ENCODE measurements at places on chromosomes 3 and 15.

DNA sequence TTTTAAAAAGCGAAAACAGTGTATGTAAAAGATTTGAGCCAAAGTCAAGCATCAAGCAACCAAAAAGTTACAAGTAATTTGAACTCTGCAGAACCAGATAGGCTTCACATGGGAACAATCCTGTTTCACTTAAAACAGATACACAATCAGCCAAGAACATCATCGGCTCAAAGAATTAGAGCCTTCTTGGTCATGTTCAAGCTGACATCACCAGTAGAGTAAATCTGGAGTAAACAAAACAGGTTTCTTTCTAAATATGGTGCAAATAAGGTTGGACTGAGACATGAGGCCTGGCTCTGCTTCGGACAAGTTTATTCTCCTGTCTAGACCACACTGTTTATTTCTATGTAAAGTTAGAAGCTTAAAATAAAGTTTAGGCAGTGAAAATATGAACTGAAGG, 116.0 kb downstream of the GMNC start:
- no peak for DNase-seq

GRCh38 chr3:188686324-188686723, 485.4 kb upstream of the TPRG1 start:
- DNase-seq: no peak

GRCh38 chr15:25784876-25785640, 78.1 kb downstream of the ATP10A start:
- DNase-seq: no peak

GRCh38 chr3:104960579-104960978, 406.1 kb upstream of the ALCAM start:
- no peak for DNase-seq

DNA sequence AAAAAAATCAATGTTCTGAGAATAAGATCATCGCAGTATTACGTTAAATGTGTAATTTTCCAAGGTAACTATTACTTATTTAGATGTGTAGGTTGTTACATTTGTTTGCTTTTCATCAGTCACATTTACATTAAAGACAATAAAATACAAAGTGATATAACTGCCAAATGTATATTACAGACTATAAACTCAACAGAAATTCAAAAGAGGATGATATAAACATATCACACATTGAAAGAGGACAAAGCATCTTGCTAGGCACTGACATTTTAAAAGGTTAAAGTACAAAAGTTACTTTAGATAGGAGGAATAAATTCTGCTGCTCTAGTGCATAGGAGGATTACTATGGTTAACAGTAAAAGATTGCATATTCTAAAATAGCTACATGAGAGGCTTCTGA, 16.1 kb downstream of the VGLL4 start:
- no peak for DNase-seq

DNA sequence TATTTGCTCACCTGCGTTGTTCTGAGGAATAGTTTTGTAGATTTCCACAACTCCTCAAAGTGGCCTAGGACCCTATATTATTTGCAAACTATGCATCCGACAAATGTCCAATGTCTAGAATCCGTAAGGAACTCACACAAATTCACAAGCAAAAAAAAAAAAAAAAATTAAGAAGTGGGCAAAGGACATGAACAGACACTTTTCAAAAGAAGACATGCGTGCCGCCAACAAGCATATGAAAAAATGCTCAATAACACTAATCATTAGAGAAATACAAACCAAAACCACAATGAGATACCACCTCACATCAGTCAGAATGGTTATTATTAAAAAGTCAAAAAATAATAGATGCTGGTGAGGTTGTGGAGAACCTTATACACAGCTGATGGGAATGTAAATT, 398.5 kb upstream of the PROK2 start:
- DNase-seq: no peak

- DNase-seq: no peak
Measured at GRCh38 chr3:74789111-74789510, 174.7 kb upstream of the CNTN3 start.

- DNase-seq: no peak
Measured at GRCh38 chr15:52783191-52783829, 6.8 kb downstream of the ONECUT1 start.

DNA sequence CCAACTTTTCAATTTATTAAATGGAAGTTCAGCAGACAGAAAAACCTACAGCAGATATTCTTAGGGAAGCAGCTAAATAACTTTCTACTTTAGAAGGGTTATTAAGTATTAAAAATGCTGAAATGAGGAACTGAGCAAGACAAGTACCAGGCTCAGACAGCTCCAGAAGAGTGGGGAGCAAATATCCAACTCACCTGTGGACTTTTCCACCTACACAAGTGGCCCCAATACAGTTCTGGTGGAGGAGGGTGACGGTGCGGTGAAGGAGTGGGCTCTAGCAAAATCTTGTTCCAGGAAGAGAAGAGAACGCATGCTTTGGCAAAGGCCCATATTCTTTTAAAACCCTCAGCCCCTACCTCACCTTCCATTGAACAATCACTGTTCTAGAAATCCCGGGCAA, 129.7 kb upstream of the LMOD3 start:
- DNase-seq: no peak

- no peak for DNase-seq
Measured at GRCh38 chr3:150074697-150075416, 104.2 kb upstream of the PFN2 start.

- no peak for DNase-seq
Measured at GRCh38 chr15:62407216-62407615, 242.1 kb upstream of the C2CD4B start.

- DNase-seq: no peak
Measured at GRCh38 chr3:51637941-51638471, 33.0 kb upstream of the TEX264 start.

DNA sequence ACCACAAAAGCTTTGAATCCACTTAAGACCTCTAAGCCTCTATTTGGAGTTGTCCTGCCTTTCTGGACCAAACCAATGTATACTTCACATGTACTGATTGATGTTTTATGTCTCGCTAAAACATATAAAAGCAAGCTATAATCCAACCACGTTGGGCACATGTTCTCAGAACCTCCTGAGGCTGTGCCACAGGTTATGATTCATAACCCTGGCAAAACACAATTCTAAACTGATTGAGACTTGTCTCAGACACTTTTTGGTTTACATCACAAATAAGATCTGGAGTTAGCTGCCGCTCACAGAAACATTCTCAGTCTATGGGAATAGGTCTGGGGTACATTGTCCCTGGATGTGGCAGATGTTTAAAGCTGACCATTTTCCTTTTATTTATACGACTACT, 53.4 kb upstream of the EPHA6 start:
- no peak for DNase-seq

DNA sequence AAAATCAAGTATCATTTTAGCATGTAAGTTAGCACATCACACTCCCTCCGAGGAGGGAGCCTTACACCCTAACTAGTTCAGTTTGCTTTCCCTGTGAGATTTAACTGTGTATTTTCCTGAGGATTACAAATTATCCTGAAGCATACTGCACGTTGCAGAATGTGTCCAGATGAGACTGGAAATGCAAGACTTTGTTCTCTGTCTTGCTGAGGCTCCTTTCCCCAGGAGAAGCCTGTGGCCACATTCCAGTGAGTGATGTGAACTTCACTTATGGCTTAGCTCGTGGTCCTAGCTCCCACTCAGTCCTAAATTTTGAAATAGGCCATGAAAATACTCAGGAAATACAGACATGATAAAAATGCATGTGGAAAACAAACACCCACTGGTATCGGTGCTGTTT, 23.7 kb downstream of the PDZRN3 start:
- no peak for DNase-seq

DNA sequence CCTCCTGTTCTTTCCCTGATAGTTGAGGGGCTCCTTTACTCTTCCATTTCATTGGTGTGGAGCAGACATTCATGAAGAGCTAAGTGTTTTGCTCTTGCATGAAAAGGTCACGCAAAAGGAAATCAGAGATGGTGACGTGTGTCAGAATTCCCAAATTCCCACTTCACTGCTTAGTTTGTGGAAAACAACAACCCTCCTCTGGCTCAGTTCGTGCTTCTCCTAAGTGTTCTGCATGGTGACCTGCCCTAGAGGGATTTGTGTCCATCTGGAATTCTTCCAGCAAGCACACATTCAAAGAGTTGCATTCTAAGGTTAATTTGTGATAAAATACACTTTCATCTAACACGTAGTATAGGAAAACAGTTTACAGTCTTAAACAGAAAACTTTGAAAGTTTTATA, 95.6 kb downstream of the IMPG2 start:
- DNase-seq: no peak

DNA sequence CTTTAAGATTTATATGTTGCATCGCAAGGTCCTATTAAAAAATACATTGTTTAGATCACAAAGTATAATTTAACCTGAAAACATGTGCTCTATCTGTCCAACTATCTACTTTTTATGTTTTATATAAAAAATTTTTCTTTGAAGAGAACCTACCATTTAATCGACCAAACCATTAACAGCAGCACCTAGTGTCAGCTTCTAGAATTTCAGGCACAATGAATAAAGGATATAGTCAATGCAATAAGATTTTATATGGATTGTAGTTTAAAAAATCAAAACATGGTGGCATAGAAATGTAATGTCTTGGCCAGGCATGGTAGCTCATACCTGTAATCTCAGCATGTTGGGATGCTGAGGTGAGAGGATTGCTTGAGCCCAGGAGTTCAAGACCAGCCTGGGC, 313.7 kb downstream of the GAP43 start:
- no peak for DNase-seq

- DNase-seq: no peak
Measured at GRCh38 chr15:71647487-71647808, 162.9 kb upstream of the NR2E3 start.

DNA sequence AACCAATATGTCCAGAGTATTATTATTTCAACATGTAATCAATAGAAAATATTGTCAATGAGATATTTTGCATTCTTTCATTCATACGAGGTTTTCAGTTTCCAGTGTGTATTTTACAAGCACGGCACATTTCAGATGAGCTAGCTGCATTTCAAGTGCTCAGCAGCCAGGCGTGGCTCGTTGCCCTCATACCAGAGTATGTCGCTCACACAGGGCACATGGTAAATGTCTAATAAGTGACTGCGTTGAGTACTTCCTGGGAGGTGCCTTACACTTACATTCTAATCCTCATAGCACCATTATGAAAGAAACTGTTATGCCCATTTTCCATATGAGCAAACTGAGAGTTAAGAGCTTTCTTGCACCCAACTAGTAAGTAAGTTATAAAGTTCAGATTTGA, 47.4 kb downstream of the TMEM266 start:
- DNase-seq: no peak

DNA sequence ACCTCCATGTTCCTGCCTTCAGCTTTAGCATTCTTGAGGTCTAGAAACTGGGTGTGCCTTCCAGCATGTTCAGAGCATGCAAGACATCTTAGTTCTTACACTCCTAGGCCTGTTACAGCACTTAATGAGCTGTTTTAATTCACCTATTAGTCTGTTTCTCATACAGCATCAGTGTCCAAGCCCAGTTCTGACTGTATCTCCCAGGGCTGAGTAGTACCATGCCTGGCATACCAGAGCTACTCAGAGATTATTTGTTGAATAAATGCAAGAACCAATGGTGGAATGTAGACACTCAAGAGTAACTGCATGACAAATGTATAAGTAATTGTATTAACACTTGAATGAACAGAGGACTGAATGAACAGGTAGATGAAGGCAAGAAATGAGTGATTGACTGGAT, 61.8 kb upstream of the SCN5A start:
- DNase-seq: no peak

DNA sequence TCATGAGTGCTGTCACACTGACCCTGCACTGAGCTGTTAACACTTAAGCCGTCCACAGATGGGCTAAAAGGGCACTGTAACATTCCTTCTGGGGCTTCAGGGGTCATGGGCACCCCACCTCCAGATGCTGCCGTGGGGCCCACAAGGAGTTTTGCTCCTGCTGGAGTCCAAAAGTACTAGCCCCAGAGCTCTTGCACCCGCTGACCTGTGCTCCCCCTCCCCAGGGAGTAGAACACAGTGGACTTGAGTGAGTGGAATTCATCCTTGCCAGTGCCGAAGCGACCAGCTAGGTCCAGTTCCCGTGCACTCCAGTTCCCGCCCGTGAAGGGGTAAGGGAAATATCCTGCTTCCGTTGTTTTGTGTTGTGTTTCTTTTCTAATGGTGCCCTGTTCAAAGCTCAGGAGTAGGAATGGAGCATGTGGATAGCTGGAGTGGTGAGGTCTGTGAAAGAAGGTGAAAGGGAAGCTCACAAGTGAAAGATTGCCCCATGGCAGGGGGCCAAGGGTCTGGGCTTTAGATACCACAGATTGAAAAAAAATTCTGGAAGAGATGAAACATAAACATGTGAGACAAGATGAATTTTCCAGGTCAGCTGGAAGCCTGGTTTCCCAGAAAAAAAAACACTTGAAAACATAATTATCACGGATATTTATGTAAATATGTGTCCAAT, 36.6 kb downstream of the SLCO2A1 start:
- DNase-seq: no peak

DNA sequence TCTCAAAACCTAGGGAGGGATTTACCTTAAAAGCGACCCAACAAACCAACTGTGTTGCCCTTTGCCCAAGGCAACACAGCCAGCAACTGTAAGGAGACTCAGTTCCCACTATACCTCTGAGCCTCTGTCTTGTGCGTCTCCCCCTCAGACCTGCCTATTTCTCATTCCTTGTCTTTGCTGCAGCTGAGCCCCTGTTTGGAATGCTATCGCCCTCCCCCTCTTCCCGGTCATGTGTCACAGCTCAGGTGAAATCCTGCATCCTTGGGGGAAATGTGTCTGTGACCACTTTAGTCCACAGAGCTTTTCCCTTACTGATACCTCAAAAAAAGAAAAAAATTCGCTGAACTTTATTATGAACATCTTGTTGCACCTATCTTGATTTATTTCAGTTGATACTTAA, 52.0 kb upstream of the LRIG1 start:
- DNase-seq: no peak

DNA sequence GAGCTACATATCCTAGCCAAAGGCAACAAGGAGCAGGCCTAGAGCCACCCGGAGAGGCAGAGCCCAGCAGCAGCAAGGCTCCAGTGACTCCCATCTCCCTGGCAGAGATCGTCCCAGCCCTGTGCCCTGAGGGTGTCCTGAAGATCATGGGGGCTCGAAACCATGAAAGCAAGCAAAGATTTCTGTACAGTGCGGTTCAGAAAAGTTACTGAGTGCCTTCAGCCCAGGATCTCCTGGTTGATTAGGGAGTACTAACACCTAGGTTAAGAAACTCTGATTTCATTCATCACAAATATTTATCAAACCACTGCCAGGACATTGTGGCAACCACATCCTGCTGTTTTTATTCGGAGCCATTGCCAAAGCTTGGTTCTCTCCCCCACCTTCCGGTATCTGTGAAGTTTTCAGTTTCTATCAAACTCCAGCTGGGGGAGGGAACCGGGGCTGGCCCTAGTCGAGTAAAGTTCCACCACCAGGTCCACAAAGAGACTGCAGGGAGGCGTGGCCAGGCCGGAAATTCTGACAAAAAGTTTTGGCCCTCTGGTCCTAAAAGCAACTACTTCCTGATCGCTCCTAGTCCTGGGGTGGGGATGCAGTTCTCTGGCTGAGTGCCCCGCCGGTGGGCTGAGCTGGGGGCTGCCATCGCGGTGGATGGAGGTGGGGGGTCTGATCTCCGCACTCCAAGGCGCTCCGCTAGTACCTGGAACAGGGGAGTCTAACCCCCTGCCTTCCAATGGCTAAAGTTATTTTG, 1.2 kb downstream of the RAB43 start:
- peak; percentile 95 for DNase-seq

- no peak for DNase-seq
Measured at GRCh38 chr15:65231306-65231705, 20.0 kb upstream of the CILP start.

- peak; percentile 53 for DNase-seq
Measured at GRCh38 chr3:46812237-46812791, 50.9 kb downstream of the MYL3 start.

GRCh38 chr15:52653431-52653964, 25.7 kb downstream of the ATOSA start:
- no peak for DNase-seq

- DNase-seq: no peak
Measured at GRCh38 chr3:59764171-59764570, 714.3 kb upstream of the CFAP20DC start.
